ENCODE measurements at places on chromosomes 7 and 10.
A peak's percentile ranks its signal among the peaks of the same experiment; 100 is the strongest.

- DNase-seq: no peak
Measured at GRCh38 chr7:115293628-115294240, 371.8 kb downstream of the MDFIC start.

DNA sequence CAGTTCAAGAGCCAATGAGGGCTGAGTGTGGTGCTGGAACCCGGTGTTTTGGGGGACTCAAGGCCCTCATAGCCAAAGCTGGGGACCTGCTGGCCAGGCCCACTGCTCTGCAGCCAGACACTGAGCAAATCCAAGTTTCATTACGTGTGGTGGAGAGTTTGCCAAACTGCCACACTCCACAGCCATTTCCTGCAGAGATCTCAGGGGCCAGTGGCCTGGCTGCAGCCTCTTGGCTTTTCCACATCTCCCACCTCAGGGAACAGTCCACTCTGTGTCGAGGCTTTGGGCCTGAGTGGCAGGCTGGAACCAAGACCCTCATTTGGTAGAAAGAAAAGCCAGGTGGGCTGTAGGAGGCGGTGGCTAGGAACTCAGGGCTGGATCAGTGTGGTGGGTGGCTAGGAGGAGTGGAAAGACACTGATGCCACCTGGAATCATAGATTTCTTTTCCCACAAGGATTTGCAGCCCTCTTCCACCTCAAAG is 3.2 kb downstream of the HOXA11 start:
- no peak for DNase-seq

GRCh38 chr10:100864978-100865377 is 47.8 kb upstream of the SLF2 start:
- DNase-seq: no peak

DNA sequence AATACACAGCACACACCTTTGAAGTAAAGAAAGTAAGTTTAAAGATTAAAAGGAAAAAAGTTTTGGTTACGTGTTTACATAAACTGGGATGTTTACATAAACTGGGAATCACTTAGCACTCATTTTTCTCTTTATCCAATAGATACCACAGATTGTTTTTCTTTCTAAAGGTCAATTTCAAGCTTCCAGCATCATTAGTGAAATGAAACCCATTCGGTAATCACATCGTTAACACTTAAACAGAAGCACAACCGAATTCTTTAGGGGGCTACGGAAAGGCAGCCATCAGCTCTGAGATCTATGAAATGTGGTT is 1.1 kb downstream of the ODAD2 start:
- DNase-seq: no peak

DNA sequence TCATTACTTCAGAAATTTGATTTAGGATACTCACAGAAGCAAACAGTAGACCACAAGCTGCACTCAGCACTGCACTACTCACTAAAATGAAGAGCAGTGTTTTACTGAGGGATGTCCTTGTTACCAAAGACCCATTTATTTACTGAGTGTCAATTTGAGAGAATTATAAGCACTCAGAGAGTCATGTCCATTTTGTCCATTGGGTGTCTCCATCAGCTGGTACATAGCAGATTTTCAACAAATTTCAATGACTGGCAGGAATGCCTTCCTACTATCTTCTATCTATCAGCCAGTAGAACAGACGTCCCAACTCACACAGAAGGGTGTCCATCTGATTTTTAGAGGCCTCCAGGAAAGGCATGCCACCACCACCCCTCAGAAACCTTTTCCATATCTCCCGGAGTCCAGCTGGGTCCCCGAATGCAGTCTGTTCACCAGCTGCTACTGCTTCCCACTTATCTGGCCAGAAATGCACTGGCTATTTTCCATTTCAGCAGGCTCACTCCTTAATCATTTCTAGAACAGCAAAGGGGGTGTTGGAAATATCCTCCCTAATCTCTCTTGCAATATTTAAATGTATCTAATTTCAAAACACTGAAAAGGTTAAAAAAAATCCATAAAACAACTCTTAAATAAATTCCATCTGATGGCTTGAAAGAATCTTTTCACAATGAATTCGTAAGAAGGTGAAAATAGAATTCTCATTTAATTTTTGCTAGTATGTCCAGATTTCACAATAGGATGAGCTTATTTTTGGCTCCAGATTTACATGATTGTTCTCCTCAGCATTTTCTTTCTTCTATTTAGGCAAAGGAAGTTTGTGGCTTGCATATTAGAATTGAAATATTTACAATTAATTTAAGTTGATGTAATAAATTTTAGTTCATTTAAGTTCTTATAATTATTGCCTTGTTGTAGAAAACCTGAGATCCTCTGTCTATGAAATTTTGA is 1164.0 kb upstream of the CELF2 start:
- no peak for DNase-seq

DNA sequence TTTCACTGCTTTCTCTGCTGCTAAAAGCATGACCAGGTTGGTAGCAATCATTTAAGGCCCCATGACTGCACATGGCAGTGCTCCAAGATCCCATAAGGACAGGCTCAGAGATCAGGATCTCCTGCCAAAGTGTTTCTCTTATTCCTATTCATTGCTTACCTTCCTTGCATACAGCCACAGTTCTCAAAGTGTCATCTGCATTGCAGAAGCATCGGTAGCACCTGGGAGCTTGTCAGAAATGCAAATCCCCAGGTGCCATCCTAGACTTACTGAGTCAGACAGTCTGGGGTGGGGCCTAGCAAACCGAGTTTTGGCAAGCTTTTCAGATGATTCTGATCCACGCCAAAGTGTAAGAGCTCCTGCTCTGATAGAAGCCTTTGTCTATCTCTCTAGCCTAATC is 489.0 kb upstream of the AUTS2 start:
- no peak for DNase-seq

DNA sequence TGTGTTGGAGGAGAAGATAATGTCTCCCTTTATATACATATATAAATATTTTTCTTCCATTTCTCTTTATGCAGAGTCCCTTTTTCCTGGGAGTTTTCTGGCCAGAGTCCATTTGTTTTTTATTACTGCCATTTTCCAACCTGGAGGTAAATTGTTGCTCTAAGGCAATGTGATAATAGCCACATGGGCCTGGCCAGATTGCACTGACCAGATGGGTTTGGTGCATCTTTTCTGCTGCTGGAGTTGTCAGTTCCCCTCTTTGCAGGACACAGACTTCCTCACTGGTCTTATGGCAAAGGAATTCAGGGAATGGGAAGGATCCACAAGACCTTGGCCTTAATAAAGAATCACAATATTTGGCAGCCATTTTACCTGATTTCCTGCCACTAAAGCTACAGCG is 254.9 kb downstream of the SORCS3 start:
- no peak for DNase-seq

DNA sequence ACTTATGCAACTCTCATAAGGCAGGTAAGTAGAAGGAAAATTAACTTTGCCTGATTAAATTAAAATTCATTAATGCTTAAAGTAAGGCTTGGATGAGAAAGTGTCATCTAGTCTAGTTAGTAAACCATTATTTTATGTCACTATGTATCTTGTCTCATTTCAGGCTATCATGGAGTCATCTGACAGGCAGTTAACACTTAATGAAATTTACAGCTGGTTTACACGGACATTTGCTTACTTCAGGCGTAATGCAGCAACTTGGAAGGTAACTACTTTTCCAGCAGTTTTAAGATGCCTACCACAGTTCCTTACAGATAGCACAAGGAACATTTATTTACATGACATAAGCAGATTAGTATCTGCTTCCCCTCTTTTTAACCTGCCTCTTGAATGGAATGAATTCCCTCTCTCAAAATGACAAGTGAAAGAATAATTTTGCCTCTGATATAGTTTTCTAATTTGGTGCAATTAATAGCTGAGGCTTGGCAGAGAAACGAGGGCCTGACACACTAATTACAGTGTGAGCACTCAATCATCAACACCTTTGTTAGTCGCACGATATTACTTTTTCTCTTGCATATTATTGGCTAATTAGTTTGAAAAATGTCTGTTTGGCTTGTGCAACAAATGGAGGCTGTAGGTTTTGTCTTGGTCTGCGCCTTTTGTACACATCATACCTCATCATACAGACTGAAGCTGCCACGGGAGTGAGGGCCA is 245.0 kb downstream of the FOXP2 start:
- DNase-seq: no peak

DNA sequence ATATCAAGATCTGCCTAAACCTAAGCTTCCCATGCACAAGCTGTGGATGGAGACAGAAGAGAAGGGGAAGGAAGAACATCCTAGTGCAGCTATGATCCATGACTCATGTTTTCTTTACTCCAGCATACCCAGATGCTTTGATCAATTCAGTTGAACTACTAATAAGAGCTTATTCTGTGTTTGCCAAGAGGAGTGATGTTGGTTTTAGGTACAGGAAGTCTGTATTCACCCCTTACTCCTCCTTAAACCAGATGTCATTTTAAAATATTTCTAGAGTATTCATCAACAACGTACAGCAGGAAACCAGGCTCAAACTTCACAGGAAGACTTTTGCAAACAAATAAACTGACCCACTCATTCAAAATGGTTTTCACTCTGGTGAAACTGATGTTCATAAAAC is 29.2 kb downstream of the PANK1 start:
- DNase-seq: no peak

- DNase-seq: no peak
Measured at GRCh38 chr7:1872191-1873069, 202.4 kb downstream of the ELFN1 start.

- no peak for DNase-seq
Measured at GRCh38 chr7:134280508-134280907, 36.2 kb downstream of the SLC35B4 start.

DNA sequence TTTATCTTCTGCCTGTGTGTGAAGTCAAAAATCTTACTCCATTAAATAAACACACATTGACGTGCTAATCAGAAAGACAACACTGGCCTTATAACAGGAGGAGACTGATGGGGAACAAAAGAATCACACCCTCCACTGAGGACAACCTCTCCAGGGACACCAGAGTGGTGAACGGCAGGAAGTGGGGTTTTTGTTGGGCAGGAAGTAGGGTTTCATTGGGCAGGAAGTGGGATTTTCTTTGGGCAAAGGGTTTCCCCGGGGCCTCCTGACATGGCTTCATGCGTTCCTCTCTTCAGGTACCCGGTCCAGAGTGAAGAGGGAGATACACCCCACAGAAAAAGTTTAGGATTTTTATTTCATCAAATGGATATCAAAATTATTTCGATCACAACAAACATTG is 30.6 kb downstream of the ADARB2 start:
- DNase-seq: no peak

- DNase-seq: no peak
Measured at GRCh38 chr7:137881607-137882260, 35.0 kb upstream of the DGKI start.

- DNase-seq: no peak
Measured at GRCh38 chr7:141097430-141097829, 23.6 kb downstream of the TMEM178B start.

DNA sequence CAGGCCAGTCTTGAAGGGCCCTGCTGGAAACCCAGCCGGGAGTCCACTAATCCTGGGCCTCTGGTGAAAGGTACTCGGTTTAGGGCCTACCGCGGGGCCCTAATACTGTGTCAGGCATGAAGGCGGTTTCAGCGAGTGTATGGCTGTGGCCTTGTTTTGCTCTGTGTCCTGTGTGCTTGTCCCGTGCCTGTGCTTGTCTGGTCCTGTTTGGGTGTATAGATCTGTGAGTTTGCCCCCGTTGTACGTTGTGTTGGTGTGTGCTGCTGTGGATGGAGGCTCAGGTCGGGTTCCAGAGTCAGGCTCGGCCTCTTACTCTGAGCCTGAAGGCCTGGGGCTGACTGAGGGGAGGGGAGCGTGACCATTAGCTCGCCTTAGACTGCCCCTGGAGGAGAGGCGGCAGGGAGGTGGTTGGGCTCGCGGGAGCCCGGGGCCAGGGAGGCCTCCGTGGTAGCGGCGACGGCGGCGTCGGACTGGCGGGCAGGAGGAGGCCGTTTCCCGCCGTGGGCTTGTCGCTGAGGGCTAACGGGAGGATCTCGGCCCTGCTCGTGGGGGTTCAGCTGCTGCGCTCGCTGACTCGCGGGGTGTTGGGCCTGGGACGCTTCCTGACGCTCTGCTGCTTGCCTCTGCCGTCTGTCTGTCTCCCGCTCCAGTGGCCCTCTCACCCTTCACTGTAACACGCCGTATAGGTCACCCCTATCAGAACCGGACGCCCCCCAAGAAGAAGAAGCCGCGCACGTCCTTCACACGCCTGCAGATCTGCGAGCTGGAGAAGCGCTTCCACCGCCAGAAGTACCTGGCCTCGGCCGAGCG is 2.6 kb downstream of the TLX1 start:
- DNase-seq: no peak

GRCh38 chr7:108307194-108307593 is 149.0 kb downstream of the NRCAM start:
- no peak for DNase-seq

DNA sequence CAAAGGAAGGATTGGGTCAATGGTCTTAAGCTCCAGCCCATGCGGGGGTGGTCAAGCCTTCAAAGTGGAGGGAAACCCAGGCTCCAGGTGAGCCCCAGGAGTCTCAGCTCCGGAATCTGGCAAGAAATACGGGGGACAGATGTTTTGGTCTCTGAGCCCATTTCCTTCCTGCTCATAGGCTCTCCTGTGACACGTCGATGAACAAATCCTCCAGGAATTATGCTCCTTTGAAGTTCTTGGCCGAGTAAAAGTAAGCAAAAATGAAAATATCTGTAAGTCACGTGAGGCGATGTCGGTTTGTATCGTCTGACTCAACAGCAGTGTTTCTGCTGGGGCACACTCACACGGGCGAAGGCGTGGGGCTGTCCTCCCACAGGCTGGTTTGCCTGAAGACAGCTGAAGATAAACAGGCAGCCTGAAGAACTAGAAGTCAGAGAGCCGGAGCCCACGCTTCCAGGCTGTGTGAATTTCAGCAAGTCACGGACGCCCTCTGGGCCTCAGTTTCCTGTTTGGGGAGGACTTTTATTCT is 52.6 kb upstream of the SMNDC1 start:
- peak; percentile 61 for DNase-seq

DNA sequence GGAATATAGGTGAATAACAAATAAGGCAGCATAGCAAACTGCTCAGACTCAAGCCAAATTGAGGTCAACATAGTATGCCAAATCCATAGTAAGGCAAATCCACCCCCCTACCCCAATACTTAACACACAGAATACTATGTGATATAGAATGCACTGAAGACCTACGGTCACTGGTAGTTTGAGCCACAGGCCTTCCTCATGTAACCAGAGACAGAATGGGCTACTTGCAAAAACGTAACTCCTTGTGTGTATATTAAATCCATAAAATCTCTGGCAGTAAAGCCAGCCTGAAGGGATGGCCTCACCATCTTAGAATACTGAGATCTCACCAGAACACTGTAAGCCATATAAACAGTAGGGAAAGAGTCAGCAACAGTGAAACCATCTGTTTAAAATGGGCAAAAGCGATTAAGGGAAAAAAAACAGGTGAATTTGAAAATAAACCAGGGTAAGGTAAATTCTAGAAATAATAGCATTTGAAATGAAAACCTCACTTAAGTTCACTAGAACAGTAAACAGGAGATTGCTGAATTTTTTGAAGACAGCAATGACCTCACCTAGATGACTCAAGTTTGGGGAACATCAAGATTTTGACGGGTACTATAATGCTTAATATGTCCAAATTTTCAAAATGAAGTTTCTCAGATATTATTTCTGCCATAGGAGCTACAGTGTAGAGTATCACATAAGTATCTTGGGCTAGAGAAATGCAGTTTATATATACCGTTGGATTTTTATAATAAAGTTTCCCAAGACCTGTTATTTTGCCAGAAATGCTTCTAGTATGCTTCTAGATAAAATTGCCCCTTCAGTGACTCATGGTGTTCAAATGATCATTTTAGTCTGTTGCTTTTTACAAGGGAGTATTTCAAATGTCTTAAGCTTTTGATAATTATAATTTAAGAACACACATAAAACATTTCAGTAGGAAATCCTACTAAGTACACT is 13.9 kb downstream of the HNRNPA2B1 start:
- no peak for DNase-seq

Data from stimulated activated CD8-positive, alpha-beta memory T cell treated with anti-CD3 and anti-CD28 coated beads, Interleukin-7, amount 100 ng/mL, for 4 hours (primary cell).